ENCODE measurements at places on chromosomes 5 and 9. TPM values are rescaled to one million over a fixed set of nuclear protein-coding genes. Genes with fewer than 3 reads are reported as not detected.
A peak's percentile ranks its signal among the peaks of the same experiment; 100 is the strongest.

DNA sequence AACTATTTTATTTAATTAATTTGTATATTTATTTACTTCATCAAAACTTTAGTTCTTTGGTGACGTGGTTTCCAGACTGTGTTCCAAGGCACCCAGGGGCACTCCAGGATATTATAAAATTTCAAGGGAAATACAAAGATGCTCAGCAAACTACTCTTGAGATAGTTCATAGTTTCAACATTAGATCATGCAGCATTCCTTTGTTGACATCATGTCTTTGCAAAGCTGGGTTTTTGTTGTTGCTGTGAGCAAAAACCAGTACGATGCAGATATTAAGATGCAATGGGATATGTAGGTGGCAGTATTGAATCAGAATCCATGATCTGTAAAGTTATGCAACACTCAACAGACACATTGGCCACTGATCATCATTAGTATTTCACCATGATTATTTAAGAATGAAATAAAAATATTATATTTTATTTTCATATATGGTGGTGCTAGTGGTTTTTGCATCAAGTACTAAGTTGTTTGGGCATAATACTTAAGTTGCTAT lies 219.7 kb downstream of the ADCY2 start:
- no peak for DNase-seq
- H3K27me3 ChIP-seq: no peaks in the 10 kb centered on the region
- H3K4me3 ChIP-seq: no peak overlapping the region
- no peak overlapping the region for H3K27ac ChIP-seq
- H3K36me3 ChIP-seq: no peaks in the 10 kb centered on the region
- no peaks in the 10 kb centered on the region for H3K4me1 ChIP-seq

DNA sequence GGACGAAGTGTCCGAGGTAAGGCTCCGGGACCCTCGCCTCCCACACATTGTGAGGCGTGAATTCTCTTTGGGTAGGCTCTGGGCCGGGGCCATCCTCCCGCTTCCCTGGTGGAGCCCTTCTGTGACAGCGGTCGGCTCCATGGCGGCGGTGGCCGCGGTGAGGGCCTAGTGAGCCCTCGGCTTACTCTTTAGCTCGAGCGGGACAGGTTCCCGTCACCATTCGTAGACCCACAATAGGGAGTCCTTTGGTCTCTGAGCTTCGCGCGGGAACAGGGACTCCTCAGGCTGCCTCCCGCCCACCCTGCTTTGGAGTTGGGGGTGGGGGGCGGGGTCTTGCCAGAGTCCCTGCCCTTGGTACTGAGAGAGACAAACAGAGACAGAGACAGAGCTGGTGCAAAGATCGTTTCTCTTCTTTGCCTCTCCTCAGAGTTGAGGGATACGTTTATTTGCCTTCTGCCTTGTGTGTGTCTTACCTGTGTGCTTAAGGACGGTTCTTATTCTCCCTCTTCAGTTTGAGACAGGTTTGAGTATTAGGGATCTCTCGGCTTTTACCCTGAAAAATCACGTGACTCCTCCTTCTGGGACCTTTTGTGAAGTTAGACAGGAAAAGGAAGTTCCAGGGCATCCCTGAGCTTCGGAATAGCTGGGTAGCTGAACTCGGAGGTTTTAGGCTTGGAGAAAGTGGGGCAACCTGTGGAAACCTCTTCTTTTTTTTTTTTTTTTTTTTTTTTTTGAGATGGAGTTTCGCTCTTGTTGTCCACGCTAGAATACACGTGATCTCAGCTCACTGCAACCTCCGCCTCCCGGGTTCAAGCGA lies 833 bp downstream of the ANKHD1 start:
- H3K4me3 ChIP-seq: peak overlapping the region; percentile 91
- H3K27me3 ChIP-seq: no peaks in the 10 kb centered on the region
- no peaks in the 10 kb centered on the region for H3K36me3 ChIP-seq
- peak; percentile 67 for DNase-seq

- H3K27ac ChIP-seq: no peak overlapping the region
- peaks cover 3% of the 10 kb centered on the region for H3K36me3 ChIP-seq
- no peaks in the 10 kb centered on the region for H3K4me1 ChIP-seq
- H3K27me3 ChIP-seq: no peaks in the 10 kb centered on the region
Observed at GRCh38 chr9:112711050-112711689, 6.7 kb downstream of the INIP start.

GRCh38 chr5:18433336-18433735 lies 799.1 kb downstream of the TAF11L14 start:
- no peak overlapping the region for H3K4me3 ChIP-seq
- H3K4me1 ChIP-seq: no peaks in the 10 kb centered on the region
- H3K36me3 ChIP-seq: no peaks in the 10 kb centered on the region
- no peak for DNase-seq
- no peaks in the 10 kb centered on the region for H3K27me3 ChIP-seq
- H3K27ac ChIP-seq: no peak overlapping the region

- DNase-seq: no peak
- no peak overlapping the region for H3K4me3 ChIP-seq
- H3K36me3 ChIP-seq: no peaks in the 10 kb centered on the region
- H3K27ac ChIP-seq: no peak overlapping the region
- no peaks in the 10 kb centered on the region for H3K27me3 ChIP-seq
Observed at GRCh38 chr5:150081541-150082283, 4.6 kb downstream of the CSF1R start.

DNA sequence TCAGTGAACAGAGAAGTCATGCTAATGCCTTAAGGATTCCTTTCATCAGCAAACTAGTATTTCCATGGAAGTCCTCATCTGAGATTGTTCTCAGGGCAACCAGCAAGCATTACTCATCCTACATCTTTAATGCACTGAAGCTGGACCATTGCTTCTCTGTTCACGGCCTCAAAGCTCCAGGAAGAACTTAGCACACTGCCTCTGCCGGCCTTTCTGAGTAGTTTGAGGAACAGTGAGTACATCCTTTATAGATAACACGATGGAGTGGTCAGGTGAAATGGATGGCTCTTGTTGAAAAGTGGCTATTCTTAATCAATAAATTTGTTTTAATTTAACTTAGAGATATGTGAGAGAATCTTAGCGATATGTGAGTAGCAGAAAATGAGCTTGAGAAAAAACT lies 35.8 kb downstream of the MEGF10 start:
- no peak overlapping the region for H3K27ac ChIP-seq
- H3K36me3 ChIP-seq: no peaks in the 10 kb centered on the region
- no peak for DNase-seq
- no peaks in the 10 kb centered on the region for H3K27me3 ChIP-seq

DNA sequence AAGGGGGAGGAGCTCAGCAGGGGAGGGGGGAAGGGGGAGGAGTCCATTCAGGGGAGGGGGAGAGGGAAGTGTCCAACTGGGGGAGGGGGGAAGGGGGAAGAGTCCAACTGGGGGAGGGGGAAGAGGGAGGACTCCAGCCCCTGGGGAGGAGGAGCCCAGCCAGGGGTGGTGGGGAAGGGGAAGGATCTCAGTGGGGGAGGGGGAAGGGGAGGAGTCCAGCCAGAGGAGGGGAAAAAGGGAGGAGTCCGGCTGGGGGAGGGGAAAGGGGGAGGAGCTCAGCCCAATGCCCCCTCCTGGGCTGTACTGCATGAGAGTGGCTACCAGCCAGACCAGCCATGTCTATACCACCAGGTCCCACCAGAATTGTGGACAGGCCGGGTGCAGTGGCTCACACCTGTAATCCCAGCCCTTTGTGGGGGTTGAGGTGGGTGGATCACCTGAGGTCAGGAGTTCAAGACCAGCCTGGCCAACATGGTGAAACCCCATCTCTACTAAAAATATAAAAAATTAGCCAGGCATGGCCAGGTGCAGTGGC lies 30.6 kb upstream of the ADAMTS2 start:
- H3K4me3 ChIP-seq: no peak overlapping the region
- H3K36me3 ChIP-seq: no peaks in the 10 kb centered on the region
- no peak overlapping the region for H3K27ac ChIP-seq
- H3K4me1 ChIP-seq: no peaks in the 10 kb centered on the region

GRCh38 chr5:78984439-78985115 lies 533 bp downstream of the ARSB start:
- H3K4me1 ChIP-seq: peaks cover 25% of the 10 kb centered on the region
- peak; percentile 83 for DNase-seq
- H3K36me3 ChIP-seq: no peaks in the 10 kb centered on the region
- H3K27me3 ChIP-seq: no peaks in the 10 kb centered on the region
- peak overlapping the region; percentile 91 for H3K4me3 ChIP-seq

DNA sequence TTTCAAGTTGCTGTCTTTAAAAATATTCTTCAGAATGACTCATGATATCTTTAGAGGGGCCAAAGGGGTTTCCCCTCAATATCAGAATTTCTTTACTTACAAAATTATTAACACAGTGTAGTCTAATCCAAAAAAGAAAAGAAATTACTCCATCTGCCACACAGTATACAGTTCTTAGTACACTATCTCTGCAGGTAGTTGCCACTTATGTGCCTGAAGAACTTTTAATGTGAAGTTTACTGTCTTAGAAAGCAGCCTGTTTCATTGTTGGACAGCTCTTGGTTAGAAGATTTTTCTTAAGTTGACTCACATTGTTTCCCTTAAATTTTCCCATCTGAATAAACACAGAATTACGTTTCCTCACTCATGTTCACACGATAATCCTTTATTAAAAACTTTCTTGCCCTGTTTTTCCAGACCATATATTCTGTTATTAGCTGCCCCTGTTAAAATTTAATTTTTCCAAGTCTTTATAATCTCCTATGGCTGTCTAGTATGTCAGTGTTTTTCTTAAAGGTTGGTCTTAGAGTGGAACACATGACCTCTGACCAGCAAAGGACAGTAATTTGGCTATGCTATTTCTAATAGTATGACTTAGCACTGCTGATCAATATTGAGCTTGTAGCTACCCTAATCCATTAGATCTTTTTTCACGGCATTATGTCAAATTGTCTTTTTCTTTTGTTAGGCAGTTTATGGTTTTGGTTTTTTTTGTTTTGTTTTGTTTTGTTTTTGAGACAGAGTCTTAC lies 21.8 kb upstream of the FKTN start:
- H3K36me3 ChIP-seq: no peaks in the 10 kb centered on the region
- H3K4me1 ChIP-seq: peaks cover 1% of the 10 kb centered on the region
- no peak overlapping the region for H3K27ac ChIP-seq
- H3K27me3 ChIP-seq: no peaks in the 10 kb centered on the region
- H3K4me3 ChIP-seq: no peak overlapping the region

DNA sequence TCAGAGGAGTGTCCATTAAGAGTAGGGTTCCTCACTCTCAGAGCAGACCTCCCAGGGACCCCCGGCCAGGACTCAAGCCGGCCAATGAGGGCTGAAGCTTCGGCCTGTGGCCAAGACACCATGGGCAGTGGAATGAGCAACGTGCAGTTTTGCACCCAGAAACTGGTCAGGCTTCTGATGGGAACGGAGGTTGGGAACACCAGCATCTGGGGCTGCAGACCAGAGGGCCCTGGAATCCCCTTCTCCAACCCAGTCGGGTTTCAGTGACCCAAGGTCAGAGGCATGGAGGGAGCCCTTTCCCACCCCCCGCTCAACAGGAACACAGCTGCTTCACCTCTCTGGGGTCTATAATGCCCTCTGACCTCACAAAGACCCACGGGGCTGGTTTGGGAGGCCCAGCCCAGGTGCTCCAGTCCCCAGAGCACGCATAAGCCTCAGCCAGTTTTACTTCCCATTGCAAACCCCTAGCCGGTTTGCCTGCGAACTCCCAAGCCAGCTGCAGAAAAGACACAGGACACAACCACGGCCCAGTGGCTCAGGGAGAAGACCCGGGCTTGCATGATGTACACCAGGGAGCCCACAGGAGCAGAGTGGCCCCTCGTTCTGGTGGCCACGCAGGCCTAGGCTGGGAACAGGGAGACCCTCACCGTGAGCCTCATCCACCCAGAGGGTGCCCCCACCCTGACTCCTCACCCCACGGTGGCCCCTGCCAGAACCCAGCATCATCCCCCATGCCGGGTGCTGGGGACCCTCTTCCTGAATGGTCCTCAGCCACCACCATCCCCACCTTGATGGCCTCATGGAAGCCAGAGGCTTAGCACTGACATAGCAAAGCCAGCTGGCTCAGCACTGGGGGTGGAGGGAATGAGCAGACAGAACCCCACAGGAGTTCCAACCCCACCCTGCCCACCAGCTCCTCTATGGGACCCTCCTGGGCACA lies 30.6 kb downstream of the VAV2 start:
- peaks cover 20% of the 10 kb centered on the region for H3K4me1 ChIP-seq
- H3K27me3 ChIP-seq: no peaks in the 10 kb centered on the region
- no peak overlapping the region for H3K4me3 ChIP-seq
- DNase-seq: no peak
- no peaks in the 10 kb centered on the region for H3K36me3 ChIP-seq

DNA sequence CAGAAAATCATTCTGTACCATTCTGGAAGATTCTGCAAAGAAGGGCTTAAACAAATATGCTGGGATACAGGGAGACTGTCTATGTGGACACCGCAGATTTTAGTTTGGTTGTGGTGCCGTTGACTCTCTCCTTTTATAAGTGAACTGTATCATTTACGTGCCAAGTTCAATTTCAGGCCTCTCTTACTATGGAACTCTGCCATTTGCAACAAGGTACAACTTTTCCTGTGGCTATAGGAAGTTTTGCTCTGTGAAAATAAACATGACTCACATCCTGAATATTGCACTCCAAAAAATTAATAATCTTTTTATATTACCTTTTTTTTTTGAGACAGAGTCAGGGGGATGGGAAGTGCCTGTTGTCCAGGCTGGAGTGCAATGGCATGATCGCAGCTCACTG lies 29.7 kb upstream of the CSNK1G3 start:
- no peak overlapping the region for H3K4me3 ChIP-seq
- H3K27ac ChIP-seq: no peak overlapping the region
- H3K27me3 ChIP-seq: no peaks in the 10 kb centered on the region
- H3K4me1 ChIP-seq: peaks cover 18% of the 10 kb centered on the region
- DNase-seq: no peak
- H3K36me3 ChIP-seq: no peaks in the 10 kb centered on the region

DNA sequence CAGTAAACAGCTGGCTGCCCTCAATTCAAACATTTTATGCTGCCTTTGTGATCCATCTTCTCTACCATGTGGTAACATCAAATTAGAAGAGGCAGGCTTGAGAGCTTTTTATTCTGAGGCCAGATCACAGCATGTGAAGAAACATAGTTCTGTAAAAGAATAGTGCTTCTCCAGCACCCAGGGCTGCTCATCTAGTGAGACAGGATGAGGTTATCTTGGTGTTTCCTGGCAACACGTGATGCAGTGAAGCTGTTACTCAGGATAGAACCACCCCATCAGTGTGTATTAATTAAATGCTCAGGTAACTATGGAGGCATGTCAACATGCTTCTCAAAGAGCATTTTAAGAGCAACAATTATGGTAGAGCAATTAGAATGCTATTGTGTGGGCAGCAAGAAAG lies 400.5 kb upstream of the ACO1 start:
- no peaks in the 10 kb centered on the region for H3K4me1 ChIP-seq
- H3K4me3 ChIP-seq: no peak overlapping the region
- H3K36me3 ChIP-seq: no peaks in the 10 kb centered on the region
- DNase-seq: no peak
- no peak overlapping the region for H3K27ac ChIP-seq

GRCh38 chr9:27672718-27673117 lies 99.4 kb upstream of the C9orf72 start:
- H3K27me3 ChIP-seq: no peaks in the 10 kb centered on the region
- no peaks in the 10 kb centered on the region for H3K4me1 ChIP-seq
- H3K36me3 ChIP-seq: no peaks in the 10 kb centered on the region
- no peak overlapping the region for H3K27ac ChIP-seq
- DNase-seq: no peak

CFAP90 gene
- 0.65 TPM for total RNA-seq

PAPPA gene
- total RNA-seq: 0.33 TPM

SH3TC2 gene
- 6.2 TPM for total RNA-seq

STK32A gene
- 0.09 TPM for total RNA-seq

ABLIM3 gene
- 131 TPM for total RNA-seq

OR13C3 gene
- not detected for total RNA-seq

All from liver (tissue), 10 donors.